Common myeloid progenitor, CD34-positive (primary cell): ENCODE measurements at places on chromosomes 16 and 17.

- H3K4me1 ChIP-seq: no peaks in the 10 kb centered on the region
- no peaks in the 10 kb centered on the region for H3K27me3 ChIP-seq
- no peak overlapping the region for H3K4me3 ChIP-seq
- H3K36me3 ChIP-seq: no peaks in the 10 kb centered on the region
Measured at GRCh38 chr17:77555741-77556291, 402.7 kb upstream of the TNRC6C start.

DNA sequence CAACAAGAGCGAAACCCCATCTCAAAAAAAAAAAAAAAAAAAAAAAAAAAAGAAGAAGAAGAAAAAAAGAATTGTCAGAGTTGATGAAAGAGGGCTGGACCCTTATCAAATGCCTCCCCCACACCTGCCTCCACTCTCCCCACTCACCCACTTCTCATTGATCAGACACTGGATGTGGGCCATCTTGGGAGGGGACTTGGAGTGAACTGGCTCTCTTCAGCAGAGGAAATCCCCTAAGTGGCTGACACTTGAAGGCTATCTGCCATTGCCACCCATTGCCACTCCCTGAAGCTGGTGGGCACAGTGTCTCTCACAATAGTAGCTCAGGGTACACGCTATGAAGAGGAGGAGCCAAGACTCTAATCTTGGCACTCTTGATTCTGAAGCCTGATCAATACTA is 1.6 kb downstream of the ITGA2B start:
- H3K27ac ChIP-seq: no peak overlapping the region
- no peaks in the 10 kb centered on the region for H3K27me3 ChIP-seq
- H3K4me1 ChIP-seq: peaks cover 48% of the 10 kb centered on the region
- H3K36me3 ChIP-seq: no peaks in the 10 kb centered on the region
- no peak overlapping the region for H3K4me3 ChIP-seq
- no peak for DNase-seq

DNA sequence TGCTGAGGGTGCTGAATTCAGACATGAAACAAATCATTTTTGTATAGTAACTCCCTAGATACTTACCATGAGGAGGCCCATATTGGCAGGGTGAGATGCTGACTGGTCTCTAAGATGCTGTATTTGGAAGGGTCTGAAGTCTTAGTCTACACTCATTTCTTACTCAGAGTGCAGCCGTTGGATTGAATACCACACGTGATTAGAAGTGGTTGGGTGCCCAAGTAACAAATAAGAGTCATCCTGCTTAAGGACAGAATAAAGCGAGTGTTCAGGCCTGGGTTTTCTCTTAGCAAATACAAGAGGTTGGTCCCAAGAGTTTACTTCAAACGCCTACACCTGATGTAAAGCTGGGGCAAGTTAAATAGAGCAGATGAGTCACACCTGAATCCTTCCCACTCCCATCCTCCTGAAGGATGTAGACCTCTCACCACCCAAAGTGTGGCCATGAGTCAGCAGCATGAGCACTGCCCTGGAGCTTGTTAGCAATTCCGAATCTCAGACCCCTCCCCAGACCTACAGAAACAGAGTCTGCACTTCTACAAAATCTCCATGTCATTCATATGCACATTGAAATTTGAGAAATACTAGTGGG is 284.6 kb upstream of the CDH5 start:
- H3K4me3 ChIP-seq: no peak overlapping the region
- no peaks in the 10 kb centered on the region for H3K36me3 ChIP-seq
- H3K4me1 ChIP-seq: no peaks in the 10 kb centered on the region
- no peak for DNase-seq
- no peaks in the 10 kb centered on the region for H3K27me3 ChIP-seq
- no peak overlapping the region for H3K27ac ChIP-seq

- H3K36me3 ChIP-seq: no peaks in the 10 kb centered on the region
- H3K27me3 ChIP-seq: no peaks in the 10 kb centered on the region
- H3K27ac ChIP-seq: no peak overlapping the region
- peaks cover 67% of the 10 kb centered on the region for H3K4me1 ChIP-seq
- DNase-seq: no peak
- H3K4me3 ChIP-seq: no peak overlapping the region
Measured at GRCh38 chr16:79076047-79076767, 524.3 kb downstream of the MAF start.

- no peaks in the 10 kb centered on the region for H3K4me1 ChIP-seq
- no peak overlapping the region for H3K27ac ChIP-seq
- peak; percentile 50 for DNase-seq
- no peaks in the 10 kb centered on the region for H3K27me3 ChIP-seq
- H3K4me3 ChIP-seq: no peak overlapping the region
Measured at GRCh38 chr17:49190932-49191331, 19.4 kb downstream of the GNGT2 start.

DNA sequence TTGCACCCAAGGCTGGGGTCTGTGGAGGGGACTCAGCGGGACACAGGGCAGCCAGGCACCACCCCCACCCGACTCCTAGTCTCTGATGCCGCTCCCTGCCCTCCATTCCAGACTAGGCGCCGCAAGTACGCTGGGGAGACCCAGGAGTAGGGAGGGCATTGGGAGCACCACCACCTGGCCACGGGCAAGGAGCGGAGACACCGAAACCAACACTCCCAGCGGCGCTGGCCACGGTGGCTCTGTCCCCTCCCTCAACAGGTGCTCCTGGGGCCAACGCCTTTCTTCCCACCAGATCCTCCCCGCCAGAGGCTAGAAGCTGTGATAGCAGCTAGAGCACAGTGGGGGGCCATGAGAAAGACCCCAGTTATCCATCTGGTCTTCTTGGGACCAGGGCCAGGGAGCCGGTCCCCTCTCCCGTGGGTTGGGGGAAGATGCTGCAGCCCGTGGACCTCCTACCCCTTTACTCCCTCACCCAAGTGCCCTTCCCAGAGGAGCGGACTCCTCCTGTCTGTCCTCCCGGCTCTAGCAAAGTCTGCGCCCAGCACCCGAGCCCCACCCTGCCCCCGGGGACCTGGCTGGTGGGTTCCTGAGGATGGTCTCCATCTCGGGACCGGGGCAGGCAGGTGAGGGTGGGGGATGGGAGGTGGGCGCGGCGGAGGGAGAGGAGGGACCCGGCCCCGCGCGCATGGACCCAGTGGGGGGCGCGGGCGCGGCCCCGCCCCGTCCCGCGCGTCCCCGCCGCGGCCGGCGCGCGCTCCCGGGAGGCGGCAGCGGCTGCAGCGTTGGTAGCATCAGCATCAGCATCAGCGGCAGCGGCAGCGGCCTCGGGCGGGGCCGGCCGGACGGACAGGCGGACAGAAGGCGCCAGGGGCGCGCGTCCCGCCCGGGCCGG is at the start of gene SYNGR3:
Gene SYNGR3 (plus strand): TSS at position 762 of the 892 bp plus-strand sequence. CDS start 133 bp downstream, outside the sequence.
- H3K4me3 ChIP-seq: peak within 1 kb of the TSS; percentile 23
- no peak within 1 kb of the TSS for H3K27ac ChIP-seq
- peaks cover 22% of the 10 kb centered on the region for H3K27me3 ChIP-seq
- H3K4me1 ChIP-seq: no peaks in the 10 kb centered on the region
- no peak for DNase-seq

GRCh38 chr16:89319886-89320781 is 102.6 kb downstream of the ZNF778 start:
- DNase-seq: peak; percentile 76
- peaks cover 7% of the 10 kb centered on the region for H3K36me3 ChIP-seq
- peaks cover 94% of the 10 kb centered on the region for H3K4me1 ChIP-seq
- no peaks in the 10 kb centered on the region for H3K27me3 ChIP-seq

DNA sequence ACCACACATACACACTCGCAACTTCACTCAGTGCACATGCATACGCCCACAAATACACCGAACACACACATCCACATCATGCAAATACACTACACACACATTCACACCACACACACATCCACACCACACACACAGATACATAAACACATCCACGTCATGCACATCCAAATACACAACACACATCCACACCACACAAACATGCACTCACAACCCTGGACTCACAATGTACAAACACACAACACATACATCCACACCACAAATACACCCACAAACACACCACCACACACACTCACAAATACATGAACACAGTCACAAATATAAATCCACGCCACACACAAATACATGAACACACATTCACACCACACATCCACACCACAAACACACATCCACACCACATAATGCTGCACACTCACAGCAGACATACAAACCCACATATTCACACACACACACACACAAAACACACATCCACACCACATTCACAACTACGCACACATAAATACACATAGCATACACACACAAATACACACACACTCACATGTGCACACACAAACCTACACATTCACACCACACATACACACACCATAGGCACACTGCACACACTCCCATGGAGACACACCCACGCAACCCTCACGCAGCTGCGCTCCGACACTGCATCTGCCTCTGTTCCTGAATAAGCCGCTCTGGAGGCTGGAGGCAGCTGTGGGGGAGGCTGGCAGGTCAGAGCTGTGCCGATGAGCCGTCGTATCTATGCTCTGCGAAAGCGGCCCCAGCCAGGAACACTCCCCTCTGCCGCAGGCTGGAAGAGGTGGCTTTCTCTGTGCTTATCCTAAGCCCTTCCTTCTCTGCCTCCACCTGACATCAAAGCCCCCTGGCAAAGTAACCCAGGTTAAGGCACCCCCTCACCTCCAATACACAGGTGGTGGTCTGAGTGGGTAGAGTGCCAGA is 141.8 kb downstream of the GRIN2A start:
- no peaks in the 10 kb centered on the region for H3K36me3 ChIP-seq
- no peak overlapping the region for H3K27ac ChIP-seq
- DNase-seq: no peak
- H3K4me3 ChIP-seq: no peak overlapping the region

DNA sequence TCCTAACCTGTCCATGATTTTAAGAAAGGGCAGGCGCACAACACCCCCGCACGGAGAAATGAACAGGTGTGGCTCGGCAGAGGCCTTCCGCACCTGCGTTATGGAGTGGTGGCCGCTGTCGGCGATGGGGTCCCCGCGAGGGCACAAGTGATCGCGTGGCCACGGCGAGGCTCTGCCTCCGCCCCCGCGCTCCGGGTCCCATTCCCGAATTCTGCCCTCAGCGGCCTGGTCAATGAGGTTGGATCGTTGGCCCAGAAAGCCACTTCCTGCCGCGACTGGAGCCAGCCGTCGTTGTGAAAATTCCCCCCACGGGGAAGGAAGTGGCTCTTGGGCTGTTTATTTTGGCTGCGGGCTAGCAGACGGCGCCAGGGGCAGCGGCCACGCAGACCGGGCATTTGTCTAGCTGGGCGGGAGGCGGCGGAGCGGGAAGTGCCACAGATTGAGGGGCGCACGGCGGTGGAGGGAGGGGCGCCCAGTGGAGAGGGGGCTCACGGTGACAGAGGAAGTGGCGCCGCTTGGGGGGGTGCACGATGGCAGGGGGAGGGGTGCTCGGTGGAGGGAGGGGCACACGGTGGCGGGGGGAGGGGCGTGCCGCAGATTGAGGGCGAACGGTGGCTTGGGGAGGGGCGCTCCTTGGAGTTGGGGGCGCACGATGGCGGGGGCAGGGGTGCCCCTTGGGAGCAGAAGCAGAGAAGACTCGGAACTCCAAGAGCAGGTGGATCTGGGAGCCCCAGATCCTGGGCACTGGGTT is 25.0 kb downstream of the MRC2 start:
- H3K4me3 ChIP-seq: peak overlapping the region; percentile 67
- peak; percentile 88 for DNase-seq
- H3K27me3 ChIP-seq: no peaks in the 10 kb centered on the region
- peaks cover 35% of the 10 kb centered on the region for H3K4me1 ChIP-seq
- H3K36me3 ChIP-seq: no peaks in the 10 kb centered on the region

GRCh38 chr17:11628831-11629230 is 30.6 kb downstream of the DNAH9 start:
- H3K4me1 ChIP-seq: no peaks in the 10 kb centered on the region
- no peak overlapping the region for H3K27ac ChIP-seq
- no peak overlapping the region for H3K4me3 ChIP-seq
- H3K36me3 ChIP-seq: no peaks in the 10 kb centered on the region
- H3K27me3 ChIP-seq: no peaks in the 10 kb centered on the region
- no peak for DNase-seq

GRCh38 chr17:42677921-42678781 is 1.4 kb upstream of the PLEKHH3 start:
- no peak for DNase-seq
- H3K27me3 ChIP-seq: peaks cover 59% of the 10 kb centered on the region
- peaks cover 80% of the 10 kb centered on the region for H3K4me1 ChIP-seq
- H3K27ac ChIP-seq: peak overlapping the region; percentile 79

- H3K4me1 ChIP-seq: peaks cover 4% of the 10 kb centered on the region
- H3K27me3 ChIP-seq: no peaks in the 10 kb centered on the region
- DNase-seq: no peak
- peaks cover 49% of the 10 kb centered on the region for H3K36me3 ChIP-seq
- H3K27ac ChIP-seq: no peak overlapping the region
- no peak overlapping the region for H3K4me3 ChIP-seq
Measured at GRCh38 chr17:76405967-76406647, 21.7 kb downstream of the SPHK1 start.

DNA sequence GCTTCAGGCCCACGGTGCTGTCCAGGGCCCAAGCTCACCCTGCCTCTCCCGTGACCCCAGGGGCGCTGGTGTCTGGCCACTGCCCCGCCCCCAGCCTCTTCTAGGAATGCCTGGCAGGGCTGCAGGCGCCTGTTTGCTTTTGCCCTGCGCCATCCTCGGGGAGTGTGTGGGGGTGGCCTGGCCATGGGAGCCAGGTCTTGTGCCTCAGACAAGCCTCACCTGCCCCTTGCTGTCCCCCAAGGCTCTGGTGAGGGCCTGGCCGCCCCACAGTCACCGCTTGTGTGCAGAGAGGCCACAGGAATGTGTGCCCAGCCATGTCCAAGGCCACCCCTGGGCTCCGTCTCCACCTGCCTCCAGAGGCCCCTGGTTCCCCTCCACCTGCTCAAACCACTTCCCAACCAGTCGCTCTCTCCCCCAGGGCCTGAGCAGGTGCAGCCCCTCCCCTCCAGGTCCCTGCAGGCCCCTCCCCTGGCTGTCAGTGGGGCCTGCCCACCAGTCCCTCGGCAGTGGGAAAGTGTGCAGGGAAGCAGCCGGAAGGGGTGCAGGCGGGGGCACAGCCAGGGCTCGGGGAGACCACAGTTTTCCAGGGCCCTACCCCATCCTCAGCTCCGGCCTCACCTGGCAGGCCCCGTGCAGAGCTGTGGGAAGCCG is 841 bp upstream of the IGFALS start:
- no peak overlapping the region for H3K4me3 ChIP-seq
- H3K27me3 ChIP-seq: no peaks in the 10 kb centered on the region
- H3K27ac ChIP-seq: no peak overlapping the region
- no peak for DNase-seq
- H3K4me1 ChIP-seq: no peaks in the 10 kb centered on the region
- peaks cover 23% of the 10 kb centered on the region for H3K36me3 ChIP-seq

GRCh38 chr17:28096756-28097155 is 54.3 kb downstream of the NLK start:
- no peak for DNase-seq
- H3K27ac ChIP-seq: no peak overlapping the region
- H3K4me1 ChIP-seq: no peaks in the 10 kb centered on the region

GRCh38 chr16:60271025-60271771 is 1537.1 kb upstream of the GOT2 start:
- no peaks in the 10 kb centered on the region for H3K27me3 ChIP-seq
- DNase-seq: no peak
- H3K4me1 ChIP-seq: no peaks in the 10 kb centered on the region
- H3K36me3 ChIP-seq: no peaks in the 10 kb centered on the region
- no peak overlapping the region for H3K27ac ChIP-seq

GRCh38 chr16:81936209-81937000 is 74.9 kb downstream of the SDR42E1 start:
- H3K27ac ChIP-seq: no peak overlapping the region
- no peaks in the 10 kb centered on the region for H3K4me1 ChIP-seq
- no peak overlapping the region for H3K4me3 ChIP-seq
- H3K36me3 ChIP-seq: peaks cover 82% of the 10 kb centered on the region

GRCh38 chr17:72511874-72512273 is 391.1 kb downstream of the SOX9 start:
- no peak for DNase-seq
- no peaks in the 10 kb centered on the region for H3K27me3 ChIP-seq
- no peaks in the 10 kb centered on the region for H3K4me1 ChIP-seq
- no peak overlapping the region for H3K4me3 ChIP-seq
- H3K36me3 ChIP-seq: no peaks in the 10 kb centered on the region
- H3K27ac ChIP-seq: no peak overlapping the region
